ENCODE measurements at places on chromosomes 12 and 14. TPM values are rescaled to one million over a fixed set of nuclear protein-coding genes. Genes with fewer than 3 reads are reported as not detected.

- H3K4me1 ChIP-seq = no peaks in the 10 kb centered on the region
- no peak for DNase-seq
- peak overlapping the region; percentile 46 for H3K4me3 ChIP-seq
- peaks cover 27% of the 10 kb centered on the region for H3K27me3 ChIP-seq
- H3K36me3 ChIP-seq = no peaks in the 10 kb centered on the region
Observed at GRCh38 chr14:100828031-100828769, 2.3 kb downstream of the MEG3 start.

TAS2R46 gene
- 0.04 TPM for polyA plus RNA-seq

GRCh38 chr12:81350309-81350708 lies 272.4 kb downstream of the ACSS3 start:
- H3K27ac ChIP-seq = no peak overlapping the region
- H3K4me3 ChIP-seq = no peak overlapping the region
- H3K4me1 ChIP-seq = no peaks in the 10 kb centered on the region
- DNase-seq = no peak
- H3K36me3 ChIP-seq = no peaks in the 10 kb centered on the region

DNA sequence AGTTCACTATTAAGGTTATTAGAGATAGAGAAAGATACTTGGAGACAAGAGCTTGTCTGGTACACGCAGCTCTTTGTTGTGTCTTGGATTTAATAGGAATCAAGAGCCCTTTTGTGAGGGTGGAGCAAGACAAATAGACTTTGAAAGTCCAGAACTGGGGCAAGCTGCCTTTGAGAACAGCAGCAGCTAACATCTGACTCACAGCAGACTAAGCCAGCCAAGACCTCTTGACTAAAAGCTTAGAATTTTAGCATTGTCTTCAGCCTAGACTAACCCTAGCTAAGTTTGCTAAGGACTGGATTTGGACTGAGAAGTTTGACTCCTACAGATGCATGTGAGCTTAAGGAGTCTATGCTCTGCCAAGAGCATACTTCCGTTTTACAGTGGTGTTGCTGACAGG lies 201.9 kb upstream of the RBM19 start:
- no peak for DNase-seq
- H3K27ac ChIP-seq = no peak overlapping the region
- H3K27me3 ChIP-seq = peaks cover 2% of the 10 kb centered on the region
- H3K4me3 ChIP-seq = no peak overlapping the region
- H3K4me1 ChIP-seq = no peaks in the 10 kb centered on the region

- no peaks in the 10 kb centered on the region for H3K36me3 ChIP-seq
- no peak for DNase-seq
- H3K4me3 ChIP-seq = no peak overlapping the region
- no peaks in the 10 kb centered on the region for H3K4me1 ChIP-seq
- H3K27me3 ChIP-seq = no peaks in the 10 kb centered on the region
Observed at GRCh38 chr14:50602035-50602434, 42.1 kb downstream of the ATL1 start.

LRRIQ1 gene
- polyA plus RNA-seq = 0.31 TPM

KLRC3 gene
- polyA plus RNA-seq = not detected

DNA sequence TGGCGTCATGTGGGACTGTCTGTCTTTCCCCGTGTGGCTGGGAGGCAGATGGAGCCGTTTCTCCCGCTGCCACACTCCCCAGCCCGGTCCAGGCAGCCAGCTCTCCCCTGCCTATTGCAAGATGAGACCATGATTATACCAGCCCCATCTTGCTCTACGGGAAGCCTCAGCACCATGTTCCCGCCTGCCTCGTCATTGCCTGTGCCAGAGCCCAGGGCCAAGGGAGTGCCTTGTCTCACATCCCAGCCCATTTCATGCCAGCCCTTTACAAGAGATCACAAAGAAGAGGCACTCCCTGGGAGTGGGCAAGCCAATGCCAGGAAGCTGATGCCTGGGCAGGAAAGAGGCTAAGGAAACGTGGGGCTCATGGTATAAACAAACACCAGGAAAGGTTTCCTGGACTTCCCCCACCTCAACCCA lies 23.9 kb downstream of the GPR68 start:
- H3K36me3 ChIP-seq = peaks cover 80% of the 10 kb centered on the region
- no peaks in the 10 kb centered on the region for H3K4me1 ChIP-seq
- no peaks in the 10 kb centered on the region for H3K27me3 ChIP-seq
- DNase-seq = no peak
- H3K27ac ChIP-seq = no peak overlapping the region
- no peak overlapping the region for H3K4me3 ChIP-seq

DNAJC22 gene
- polyA plus RNA-seq = 0.03 TPM

DNA sequence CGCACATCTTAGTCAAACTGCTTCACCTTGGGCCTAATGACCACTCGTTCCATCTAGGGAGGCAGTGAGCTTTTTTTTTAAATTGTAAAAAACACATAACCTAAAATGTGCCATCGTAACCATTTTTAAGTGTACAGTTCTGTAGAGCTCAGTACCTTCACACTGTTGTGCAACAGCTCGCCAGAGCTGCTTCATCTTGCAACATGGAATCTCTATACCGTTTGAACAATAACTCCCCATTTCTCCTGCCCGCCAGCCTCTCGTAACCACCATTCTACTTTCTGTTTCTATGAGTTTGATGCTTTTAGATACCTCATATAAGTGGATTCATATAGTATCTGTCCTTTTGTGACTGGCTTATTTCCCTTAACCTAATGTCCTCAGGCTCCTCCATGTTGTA lies 196.2 kb downstream of the CHST11 start:
- H3K4me3 ChIP-seq = no peak overlapping the region
- H3K27ac ChIP-seq = no peak overlapping the region
- no peak for DNase-seq

DNA sequence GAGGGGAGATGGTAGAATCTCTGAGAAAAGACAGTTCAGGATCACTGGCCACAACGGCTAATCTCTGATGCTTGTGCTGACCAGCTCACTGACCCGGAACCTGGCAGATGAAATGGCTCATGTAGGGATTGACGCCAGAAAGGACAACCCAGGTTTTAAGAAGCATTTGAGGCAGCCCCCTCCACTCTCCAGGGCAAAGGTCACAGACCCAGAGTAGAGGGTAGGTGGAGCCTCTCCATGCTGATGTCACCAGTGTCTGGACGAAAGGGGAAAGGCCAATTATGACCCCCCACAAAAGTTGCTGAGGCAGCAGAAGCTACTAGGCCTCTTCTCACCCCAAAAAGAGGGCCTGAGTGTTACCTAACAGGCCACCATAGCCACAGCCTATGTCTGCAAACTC lies 1.2 kb downstream of the METTL1 start:
- peaks cover 17% of the 10 kb centered on the region for H3K4me1 ChIP-seq
- H3K27me3 ChIP-seq = no peaks in the 10 kb centered on the region
- no peak for DNase-seq

DNA sequence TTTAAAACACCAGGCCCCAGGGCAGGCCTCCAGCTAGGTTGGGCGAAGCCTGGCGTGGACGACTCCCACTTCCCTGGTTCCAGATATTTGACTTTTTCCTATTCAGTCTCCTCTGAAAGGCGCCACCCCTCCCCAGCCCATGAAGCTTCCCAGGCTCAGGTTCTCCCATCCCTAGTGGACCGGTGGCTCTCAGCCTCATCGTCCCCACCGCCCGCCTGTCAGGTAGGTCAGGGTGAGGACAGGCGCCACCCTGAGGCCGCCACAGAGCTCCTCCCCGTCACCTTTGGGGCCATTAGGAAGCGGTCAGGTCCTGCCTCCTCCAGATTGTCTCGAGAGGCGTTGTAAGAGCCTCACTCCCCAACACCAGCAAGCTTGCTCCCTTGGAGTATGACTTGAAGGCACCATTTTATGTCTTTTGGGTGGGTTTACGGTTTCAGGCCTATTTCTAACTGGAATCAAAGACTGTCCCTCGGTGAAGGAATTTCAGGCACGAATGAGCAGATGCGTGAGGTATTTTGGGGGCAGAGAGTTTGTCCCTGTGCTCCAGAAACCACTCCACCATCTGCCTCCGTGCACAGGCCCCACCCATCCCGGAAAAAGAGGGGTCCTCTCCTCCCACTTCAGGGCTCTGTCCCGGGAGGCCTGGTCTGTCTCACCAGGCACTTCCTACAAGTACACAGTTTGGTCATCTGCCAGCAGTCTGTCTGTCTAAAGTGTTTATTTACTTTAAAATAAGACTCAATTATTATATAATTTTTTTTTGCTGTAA lies 55.6 kb downstream of the TSPAN9 start:
- H3K4me3 ChIP-seq = no peak overlapping the region
- H3K36me3 ChIP-seq = no peaks in the 10 kb centered on the region
- H3K27me3 ChIP-seq = no peaks in the 10 kb centered on the region
- H3K4me1 ChIP-seq = peaks cover 35% of the 10 kb centered on the region
- no peak overlapping the region for H3K27ac ChIP-seq
- DNase-seq = no peak

CLEC9A gene
- not detected for polyA plus RNA-seq

DNA sequence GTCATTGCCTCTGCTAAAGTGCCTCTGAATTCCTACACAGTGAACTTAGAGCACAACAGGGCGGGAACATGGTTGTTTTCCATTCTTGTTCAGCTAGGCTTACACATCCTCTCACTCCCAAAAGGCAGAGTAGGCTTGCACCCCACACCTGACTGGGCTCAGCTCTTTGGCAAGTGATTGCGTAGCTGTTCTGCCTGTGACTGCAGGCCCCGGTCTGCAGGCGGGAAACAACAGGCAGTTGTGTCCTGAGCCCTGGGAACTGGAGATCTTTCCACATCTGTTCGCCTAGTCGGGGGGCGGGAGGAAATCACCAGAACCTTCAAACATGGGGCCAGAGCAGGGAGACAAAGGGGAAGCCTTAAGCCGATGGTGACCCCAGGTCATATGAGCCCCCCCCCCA lies 274.7 kb downstream of the ZFP36L1 start:
- no peaks in the 10 kb centered on the region for H3K36me3 ChIP-seq
- no peak overlapping the region for H3K4me3 ChIP-seq

GRCh38 chr12:115201966-115202365 lies 518.0 kb upstream of the TBX3 start:
- H3K27me3 ChIP-seq = no peaks in the 10 kb centered on the region
- no peaks in the 10 kb centered on the region for H3K36me3 ChIP-seq
- no peak overlapping the region for H3K4me3 ChIP-seq
- no peak overlapping the region for H3K27ac ChIP-seq

GRIP1 gene
- 0.45 TPM for polyA plus RNA-seq

DNA sequence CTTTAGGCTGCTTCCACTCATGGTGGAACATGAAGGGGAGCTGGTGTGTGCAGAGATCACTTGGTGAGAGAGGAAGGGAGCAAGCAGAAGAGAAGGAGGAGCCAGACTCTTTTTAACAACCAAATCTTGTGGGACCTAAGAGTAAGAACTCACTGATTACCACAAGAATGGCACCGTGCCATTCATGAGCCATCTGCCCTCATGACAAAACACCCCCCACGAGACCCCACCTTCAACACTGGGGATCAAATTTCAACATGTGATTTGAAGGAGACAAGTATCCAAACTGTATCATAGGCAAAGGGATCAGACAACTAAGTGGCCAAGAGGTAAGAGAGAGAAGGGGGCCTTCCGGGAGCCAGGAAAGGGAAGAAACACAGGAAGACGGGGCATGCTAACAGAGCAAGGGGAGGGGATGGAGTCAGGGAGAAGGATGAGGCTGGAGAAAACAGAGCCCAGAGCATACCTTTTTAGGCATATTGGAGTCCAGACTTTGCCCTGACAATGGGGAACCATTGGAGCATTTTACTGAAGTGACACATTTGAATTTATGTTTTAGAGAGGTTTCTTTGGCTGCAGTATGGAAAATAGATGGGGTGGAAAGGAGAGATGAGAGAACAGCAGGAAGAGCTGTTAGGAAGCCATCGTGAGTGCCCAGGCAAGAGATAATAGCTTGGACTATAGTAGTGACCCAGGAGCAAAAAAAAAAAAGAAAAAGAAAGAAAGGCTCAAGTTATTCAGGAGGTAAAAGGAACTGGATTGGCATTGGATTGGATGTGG lies 204.4 kb upstream of the NUDT4 start:
- H3K36me3 ChIP-seq = no peaks in the 10 kb centered on the region
- no peaks in the 10 kb centered on the region for H3K27me3 ChIP-seq
- peak overlapping the region; percentile 58 for H3K27ac ChIP-seq

- H3K36me3 ChIP-seq = no peaks in the 10 kb centered on the region
- H3K27ac ChIP-seq = no peak overlapping the region
- H3K4me1 ChIP-seq = no peaks in the 10 kb centered on the region
- no peak for DNase-seq
Observed at GRCh38 chr14:40445020-40445419, 1012.8 kb upstream of the FBXO33 start.

GRCh38 chr14:63174760-63175191 lies 29.5 kb upstream of the RHOJ start:
- H3K36me3 ChIP-seq = no peaks in the 10 kb centered on the region
- no peaks in the 10 kb centered on the region for H3K4me1 ChIP-seq
- no peak for DNase-seq
- no peak overlapping the region for H3K4me3 ChIP-seq
- no peaks in the 10 kb centered on the region for H3K27me3 ChIP-seq
- H3K27ac ChIP-seq = no peak overlapping the region

- H3K27ac ChIP-seq = no peak overlapping the region
- H3K4me3 ChIP-seq = no peak overlapping the region
- no peaks in the 10 kb centered on the region for H3K36me3 ChIP-seq
Observed at GRCh38 chr12:5348491-5348890, 83.4 kb upstream of the NTF3 start.

- H3K36me3 ChIP-seq = no peaks in the 10 kb centered on the region
- no peaks in the 10 kb centered on the region for H3K27me3 ChIP-seq
- no peak overlapping the region for H3K4me3 ChIP-seq
- no peak for DNase-seq
- H3K4me1 ChIP-seq = peaks cover 25% of the 10 kb centered on the region
Observed at GRCh38 chr12:123139926-123140675, 10.8 kb downstream of the PITPNM2 start.

Data from psoas muscle (tissue), 8 donors.